ENCODE measurements at places on chromosomes 3 and 15.

DNA sequence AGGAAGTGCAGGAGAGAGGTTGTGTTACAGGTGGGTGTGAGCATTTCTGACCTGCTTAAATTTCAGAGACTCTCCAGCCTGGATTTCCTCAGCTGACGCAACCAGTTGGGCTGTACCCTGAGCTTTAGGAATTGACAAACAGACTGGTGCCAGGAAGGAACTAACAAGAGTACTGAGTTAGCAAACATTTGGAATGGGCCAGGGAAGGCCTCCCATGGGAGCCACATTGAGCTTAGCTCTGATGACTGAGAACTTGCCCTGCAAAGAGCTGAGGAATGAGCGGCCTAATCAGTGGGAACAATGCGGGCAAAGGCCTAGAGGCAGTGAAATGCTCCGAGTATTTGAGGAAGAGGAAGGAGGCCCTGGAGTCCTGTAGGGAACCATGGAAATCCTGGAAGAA lies 254.2 kb downstream of the FEZF2 start:
- H3K27ac ChIP-seq: no peak overlapping the region
- H3K36me3 ChIP-seq: no peaks in the 10 kb centered on the region
- DNase-seq: no peak

DNA sequence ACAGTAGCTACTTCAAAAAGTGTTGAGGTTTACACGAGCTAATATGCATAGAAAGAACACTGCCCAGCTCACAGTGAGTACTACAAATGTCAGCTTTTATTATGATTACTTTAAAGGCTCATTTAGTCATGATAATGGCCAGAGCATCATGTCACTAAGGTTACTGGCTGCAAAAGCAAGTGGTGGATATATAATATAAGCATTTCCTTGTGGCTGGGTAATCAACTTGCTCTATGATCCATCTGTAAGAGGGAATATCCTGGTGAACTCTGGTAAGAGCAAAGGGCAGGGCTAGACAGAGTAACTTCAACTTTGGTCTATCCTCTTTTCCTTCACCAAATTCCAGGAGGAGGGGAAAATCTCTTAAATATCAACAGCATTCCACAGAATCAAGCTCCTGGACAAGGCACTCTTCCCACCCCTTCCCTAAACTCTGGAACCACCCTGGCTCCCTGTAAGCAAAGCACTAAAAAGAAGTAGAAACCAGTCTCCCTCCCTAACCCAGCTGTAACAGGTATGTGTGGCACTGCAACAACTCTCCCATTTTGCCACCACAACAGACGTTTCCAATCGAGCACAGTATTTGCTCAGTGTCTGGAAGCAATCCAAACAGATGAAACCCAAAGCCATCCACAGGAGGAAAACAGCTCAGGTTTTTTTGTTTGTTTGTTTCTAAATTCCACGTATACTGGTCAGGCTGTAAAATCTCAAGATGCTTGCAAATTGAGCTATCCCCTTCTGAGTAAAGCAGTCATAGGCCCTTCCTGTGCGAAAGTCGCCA lies 13.4 kb downstream of the B4GALT4 start:
- H3K4me3 ChIP-seq: no peak overlapping the region
- DNase-seq: no peak
- H3K36me3 ChIP-seq: no peaks in the 10 kb centered on the region
- H3K27ac ChIP-seq: no peak overlapping the region
- H3K27me3 ChIP-seq: no peaks in the 10 kb centered on the region

GRCh38 chr3:74651292-74651691 lies 36.8 kb upstream of the CNTN3 start:
- no peaks in the 10 kb centered on the region for H3K27me3 ChIP-seq
- H3K4me1 ChIP-seq: no peaks in the 10 kb centered on the region
- H3K4me3 ChIP-seq: no peak overlapping the region
- DNase-seq: no peak
- no peaks in the 10 kb centered on the region for H3K36me3 ChIP-seq

DNA sequence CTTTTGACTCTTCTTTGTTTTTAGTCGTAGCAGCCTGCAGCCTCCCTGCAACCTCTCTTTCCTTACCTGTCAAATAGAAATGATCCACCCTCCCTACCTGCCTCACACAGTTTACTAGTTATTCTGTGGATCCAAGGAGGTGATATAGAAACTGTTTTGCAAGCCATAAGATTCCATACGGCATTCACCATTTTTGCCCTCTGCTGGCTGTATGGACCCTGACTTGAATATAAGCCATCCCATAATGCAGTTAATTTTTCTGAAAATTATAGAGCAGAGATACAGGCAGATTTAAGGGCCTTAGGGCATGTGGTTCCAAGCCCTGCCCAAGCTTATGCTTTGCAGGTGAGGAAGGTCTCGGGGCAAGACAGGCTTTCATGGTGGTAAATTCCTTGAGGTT lies 63.8 kb downstream of the CPN2 start:
- H3K27ac ChIP-seq: no peak overlapping the region
- DNase-seq: no peak
- no peaks in the 10 kb centered on the region for H3K27me3 ChIP-seq

GRCh38 chr15:94331731-94332130 lies 100.4 kb downstream of the MCTP2 start:
- no peaks in the 10 kb centered on the region for H3K27me3 ChIP-seq
- DNase-seq: no peak
- H3K4me3 ChIP-seq: no peak overlapping the region
- no peak overlapping the region for H3K27ac ChIP-seq

DNA sequence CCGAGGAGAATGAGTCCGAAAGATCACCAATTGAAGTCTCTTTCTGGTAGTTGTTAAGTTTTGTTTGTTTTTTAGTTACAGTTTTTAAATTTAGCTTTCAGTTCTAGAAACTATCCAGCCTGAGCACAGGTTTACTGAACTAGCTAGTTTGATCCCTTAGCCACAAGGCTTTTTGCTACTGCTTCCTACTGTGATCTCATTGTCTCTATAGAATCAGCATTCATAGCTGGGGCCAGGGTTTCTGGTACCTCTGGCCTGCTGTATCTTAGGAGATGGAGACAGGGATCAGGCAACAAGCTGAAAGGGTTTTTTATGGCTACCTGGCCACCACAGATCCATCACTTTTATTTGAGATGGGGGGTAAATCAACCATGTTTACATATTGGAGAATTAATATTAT lies 37.0 kb downstream of the GOLM2 start:
- H3K36me3 ChIP-seq: no peaks in the 10 kb centered on the region
- no peak overlapping the region for H3K27ac ChIP-seq
- H3K4me1 ChIP-seq: no peaks in the 10 kb centered on the region
- H3K27me3 ChIP-seq: no peaks in the 10 kb centered on the region

- H3K4me3 ChIP-seq: no peak overlapping the region
- H3K27me3 ChIP-seq: no peaks in the 10 kb centered on the region
- H3K36me3 ChIP-seq: no peaks in the 10 kb centered on the region
- no peaks in the 10 kb centered on the region for H3K4me1 ChIP-seq
Measured at GRCh38 chr15:56233549-56233948, 10.1 kb downstream of the RFX7 start.

DNA sequence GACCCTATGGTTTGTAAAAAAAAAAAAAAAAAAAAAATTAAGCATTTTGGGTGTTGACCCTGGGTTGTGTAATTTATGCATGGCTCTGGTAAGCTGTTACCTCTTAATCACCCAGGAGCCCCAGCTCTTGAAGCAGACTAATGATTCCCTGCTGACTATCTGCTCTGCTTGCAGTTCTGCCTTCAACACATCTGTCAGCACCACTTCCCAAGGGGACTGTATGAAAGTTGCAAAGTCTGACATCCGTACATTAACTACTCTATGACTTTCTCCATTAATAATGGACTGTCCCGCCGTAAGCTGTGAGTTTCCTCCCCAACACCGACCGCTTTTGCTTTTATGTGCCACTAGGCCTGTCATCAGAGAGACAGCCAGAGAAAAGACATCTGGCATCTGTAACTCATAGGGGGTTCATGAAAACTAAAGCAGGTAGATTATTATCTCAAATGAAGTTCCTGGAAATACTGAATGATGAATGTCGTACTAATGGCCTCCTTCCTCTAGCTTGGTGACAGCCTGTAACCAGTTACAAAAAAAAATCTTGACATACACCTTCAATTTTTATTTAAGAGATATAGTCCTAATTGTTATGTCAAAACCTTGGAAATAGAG lies 271.5 kb downstream of the IL5RA start:
- no peaks in the 10 kb centered on the region for H3K4me1 ChIP-seq
- H3K36me3 ChIP-seq: no peaks in the 10 kb centered on the region
- no peak for DNase-seq
- H3K4me3 ChIP-seq: no peak overlapping the region

GRCh38 chr3:169085827-169086226 lies 577.7 kb downstream of the MECOM start:
- DNase-seq: peak; percentile 58
- H3K36me3 ChIP-seq: no peaks in the 10 kb centered on the region
- H3K27me3 ChIP-seq: no peaks in the 10 kb centered on the region
- H3K27ac ChIP-seq: peak overlapping the region; percentile 24
- H3K4me3 ChIP-seq: no peak overlapping the region
- H3K4me1 ChIP-seq: no peaks in the 10 kb centered on the region

GRCh38 chr15:68025835-68026424 lies 28.2 kb upstream of the PIAS1 start:
- no peak overlapping the region for H3K27ac ChIP-seq
- no peaks in the 10 kb centered on the region for H3K27me3 ChIP-seq

DNA sequence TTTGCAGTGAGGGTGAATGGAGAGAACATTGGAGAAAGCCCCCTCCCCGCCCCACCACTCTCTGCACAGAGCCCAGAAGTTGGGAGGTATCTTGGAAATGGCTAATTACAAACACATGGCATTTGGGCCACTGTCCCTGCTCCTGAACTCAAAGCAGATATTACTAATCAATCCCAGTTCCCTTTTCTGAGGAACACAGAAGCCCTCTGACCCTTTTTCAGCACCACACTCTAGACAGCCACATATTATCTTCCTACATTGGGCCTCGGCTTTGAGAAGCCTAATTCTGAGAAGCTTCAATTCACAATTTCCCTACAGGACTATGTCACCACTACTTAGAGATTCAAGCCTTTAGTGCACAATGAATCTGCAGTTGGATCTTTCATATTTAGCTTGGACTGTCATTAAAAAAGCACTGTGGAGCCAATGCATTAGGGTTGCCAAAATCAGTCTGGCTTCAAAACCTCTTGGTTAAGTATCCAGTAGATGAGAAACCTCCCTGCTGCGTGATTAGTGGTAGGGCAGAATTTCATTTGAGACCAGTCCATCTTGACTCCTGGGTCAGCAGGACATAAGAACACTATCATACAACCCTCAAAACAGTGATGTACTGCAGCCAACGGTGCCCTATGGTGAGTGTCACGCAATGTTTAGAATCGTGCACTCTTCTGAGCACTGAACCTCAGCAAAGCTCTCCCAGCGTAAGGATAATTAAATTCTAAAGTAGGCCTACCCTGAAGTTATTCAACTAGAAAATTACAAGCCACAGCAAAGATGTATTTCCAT lies 26.1 kb downstream of the MGLL start:
- H3K27me3 ChIP-seq: no peaks in the 10 kb centered on the region
- no peak overlapping the region for H3K27ac ChIP-seq
- no peak for DNase-seq
- H3K4me1 ChIP-seq: no peaks in the 10 kb centered on the region

GRCh38 chr3:159989973-159990846 lies 1.6 kb downstream of the IL12A start:
- H3K4me3 ChIP-seq: no peak overlapping the region
- H3K36me3 ChIP-seq: no peaks in the 10 kb centered on the region
- H3K27ac ChIP-seq: no peak overlapping the region
- H3K27me3 ChIP-seq: no peaks in the 10 kb centered on the region
- DNase-seq: no peak
- H3K4me1 ChIP-seq: no peaks in the 10 kb centered on the region

GRCh38 chr3:79973917-79974595 lies 206.3 kb upstream of the ROBO1 start:
- no peaks in the 10 kb centered on the region for H3K27me3 ChIP-seq
- no peaks in the 10 kb centered on the region for H3K36me3 ChIP-seq
- H3K4me1 ChIP-seq: no peaks in the 10 kb centered on the region
- no peak overlapping the region for H3K4me3 ChIP-seq
- H3K27ac ChIP-seq: no peak overlapping the region

DNA sequence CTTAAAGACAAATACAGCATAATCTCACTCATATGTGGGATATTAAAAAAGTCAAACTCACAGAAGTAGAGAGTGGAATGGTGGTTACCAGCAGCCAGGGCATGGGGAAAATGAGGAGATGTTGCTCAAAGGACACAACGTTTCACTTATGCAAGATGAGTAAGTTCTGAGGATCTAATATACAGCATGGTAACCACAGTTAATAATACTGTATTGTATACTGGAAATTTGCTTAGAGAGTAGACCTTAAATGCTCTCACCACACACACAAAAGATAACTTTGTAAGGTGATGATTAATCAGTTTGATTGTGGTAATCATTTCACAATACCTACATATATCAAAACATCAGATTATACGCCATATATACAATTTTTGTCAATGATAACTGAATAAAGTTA lies 60.0 kb downstream of the MYH15 start:
- no peaks in the 10 kb centered on the region for H3K4me1 ChIP-seq
- no peaks in the 10 kb centered on the region for H3K36me3 ChIP-seq
- H3K27ac ChIP-seq: no peak overlapping the region
- H3K27me3 ChIP-seq: no peaks in the 10 kb centered on the region
- H3K4me3 ChIP-seq: no peak overlapping the region

DNA sequence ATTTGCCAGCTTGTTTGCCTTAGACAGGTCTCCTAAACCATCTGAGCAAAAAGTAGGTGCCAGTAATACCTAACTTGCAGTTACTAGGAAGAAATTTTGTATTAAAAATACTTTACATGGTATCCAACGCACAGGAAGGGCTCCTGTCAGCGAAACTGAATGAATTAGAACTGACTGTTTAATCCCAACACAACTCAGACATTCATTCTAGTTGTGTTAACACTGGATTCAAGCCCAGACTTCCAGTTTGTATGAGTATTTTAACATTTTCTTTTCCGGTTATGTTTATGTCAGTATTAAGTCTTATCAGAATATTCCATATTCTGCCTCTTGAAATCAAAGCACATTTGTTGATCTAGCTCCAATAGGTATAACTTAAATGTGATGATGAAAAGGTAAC lies 82.0 kb upstream of the SOX2 start:
- H3K4me3 ChIP-seq: no peak overlapping the region
- no peak for DNase-seq
- no peak overlapping the region for H3K27ac ChIP-seq
- no peaks in the 10 kb centered on the region for H3K4me1 ChIP-seq
- H3K27me3 ChIP-seq: no peaks in the 10 kb centered on the region

DNA sequence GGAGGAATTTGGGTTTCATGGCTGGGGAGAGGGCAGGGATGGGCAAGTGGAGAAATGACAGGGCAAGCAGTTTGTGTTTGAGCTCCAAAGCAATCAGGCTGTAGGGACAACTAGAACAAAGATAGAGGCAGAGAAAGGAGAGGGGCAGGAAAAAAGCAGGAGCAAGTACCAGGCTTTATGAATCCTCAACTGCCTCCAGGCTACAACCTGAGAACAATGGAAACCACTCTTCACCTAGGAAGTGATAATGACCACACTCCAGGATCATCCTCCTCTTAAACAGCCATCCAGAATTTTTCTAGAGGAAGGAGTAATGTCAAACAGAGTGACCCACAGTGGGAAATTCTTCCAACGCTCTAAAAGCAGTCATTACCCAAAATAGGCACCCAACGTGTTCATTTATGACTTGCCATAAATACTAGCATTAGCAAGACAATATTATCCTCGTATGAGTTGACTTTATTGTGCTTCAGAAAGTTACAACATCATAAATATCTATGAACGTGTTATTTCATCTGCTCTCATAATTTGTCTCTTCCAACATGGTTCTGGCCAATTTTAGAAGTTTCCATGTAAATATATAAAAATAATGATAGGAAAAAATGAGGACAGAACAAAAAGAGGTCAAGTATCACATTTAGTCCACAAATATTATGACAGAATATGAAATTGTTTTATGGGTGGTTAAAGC lies 50.5 kb downstream of the TNFAIP8L3 start:
- H3K4me1 ChIP-seq: peaks cover 11% of the 10 kb centered on the region
- no peak for DNase-seq
- H3K36me3 ChIP-seq: no peaks in the 10 kb centered on the region
- no peaks in the 10 kb centered on the region for H3K27me3 ChIP-seq
